ENCODE measurements at places on chromosomes 6 and 20.

- no peak for DNase-seq
These were observed 236.2 kb downstream of the GRM1 start for GRCh38 chr6:146265056-146265455.

GRCh38 chr20:60420676-60421229 is 462.5 kb downstream of the CDH26 start:
- DNase-seq, result no peak

DNA sequence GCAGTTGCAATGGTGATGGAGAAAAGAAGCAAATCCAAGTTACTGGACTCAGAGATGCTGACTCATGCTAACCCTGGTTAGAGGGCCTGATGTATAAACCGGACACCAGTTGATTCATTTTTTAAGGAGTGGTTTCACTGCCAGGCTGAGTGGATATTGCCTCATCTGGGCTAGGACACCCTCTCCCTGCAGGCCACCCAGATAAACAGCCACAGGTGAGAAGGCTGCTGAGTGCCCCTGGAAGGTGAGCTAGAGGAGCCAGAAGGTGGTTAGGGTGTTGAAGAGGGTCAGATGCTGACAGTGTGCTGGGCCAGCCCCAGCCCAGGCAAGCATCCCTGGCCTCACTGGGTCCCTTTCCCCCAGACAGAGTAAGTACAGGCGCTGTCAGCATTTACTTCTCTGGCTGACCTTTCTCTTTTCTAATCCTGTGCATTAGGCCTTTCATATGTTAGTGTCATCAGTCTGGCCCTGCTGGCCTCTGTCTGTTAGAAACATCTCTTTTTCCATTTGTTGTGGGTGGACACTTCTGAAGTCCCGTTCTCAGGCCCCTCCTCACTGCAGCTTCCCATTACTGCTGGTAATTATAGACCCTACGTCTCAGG is 13.5 kb downstream of the EPB41L1 start:
- DNase-seq, result no peak

- no peak for DNase-seq
These were observed 34.6 kb upstream of the NKX2-2 start for GRCh38 chr20:21548390-21549035.

- DNase-seq, result no peak
These were observed 67.8 kb downstream of the SCAND1 start for GRCh38 chr20:35886537-35886936.

- DNase-seq, result no peak
These were observed 189.7 kb upstream of the CDYL start for GRCh38 chr6:4586469-4586859.

DNA sequence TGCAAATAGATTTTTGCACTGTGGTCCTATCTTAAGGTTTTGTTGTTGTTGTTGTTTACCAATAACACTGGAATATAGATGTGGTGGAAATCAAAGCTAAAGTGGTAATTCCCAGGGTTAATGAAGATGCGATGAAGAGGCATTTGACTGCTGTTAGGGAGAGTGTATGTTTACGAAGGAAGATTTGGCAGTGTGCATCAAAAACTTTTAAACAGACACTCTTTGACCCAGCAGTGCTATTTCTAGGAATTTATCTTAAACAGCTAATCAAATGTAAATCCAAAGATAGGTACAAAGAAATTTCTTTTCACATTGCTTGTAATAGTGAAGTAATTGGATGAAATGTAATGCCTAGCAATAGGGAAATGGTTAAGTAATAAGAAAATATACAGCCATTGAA is 34.0 kb downstream of the KDM1B start:
- DNase-seq, result no peak

GRCh38 chr6:163455552-163455951 is 41.0 kb downstream of the QKI start:
- no peak for DNase-seq

DNA sequence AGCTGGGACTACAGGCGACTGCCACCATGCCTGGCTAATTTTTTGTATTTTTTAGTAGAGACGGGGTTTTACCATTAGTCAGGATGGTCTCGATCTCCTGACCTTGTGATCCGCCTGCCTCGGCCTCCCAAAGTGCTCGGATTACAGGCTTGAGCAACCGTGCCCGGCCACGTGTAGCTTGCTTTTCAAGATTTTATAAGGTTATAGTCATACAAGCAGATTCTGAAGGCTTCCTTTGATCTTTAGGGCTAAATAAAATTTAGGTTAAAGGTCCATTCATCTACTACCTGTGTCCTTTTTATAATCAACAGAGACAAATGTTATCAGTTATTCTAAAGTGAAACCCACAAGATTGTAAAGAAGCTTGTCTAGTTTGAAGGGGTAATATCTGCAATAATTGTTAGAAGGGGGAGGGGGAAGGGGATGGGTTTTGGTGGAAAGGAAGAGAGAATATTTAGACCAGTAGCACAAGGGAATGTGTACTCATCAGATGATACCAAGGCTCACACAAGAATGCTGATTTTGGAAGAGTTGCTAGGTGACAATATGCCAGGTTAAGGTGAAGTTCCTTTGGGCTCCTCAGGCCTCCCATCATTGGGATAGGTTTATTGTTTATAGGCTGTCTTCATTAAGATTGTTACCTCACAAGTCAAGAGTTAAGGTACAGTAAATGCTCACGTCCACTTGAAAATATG is 284.7 kb downstream of the ALDH8A1 start:
- no peak for DNase-seq

DNA sequence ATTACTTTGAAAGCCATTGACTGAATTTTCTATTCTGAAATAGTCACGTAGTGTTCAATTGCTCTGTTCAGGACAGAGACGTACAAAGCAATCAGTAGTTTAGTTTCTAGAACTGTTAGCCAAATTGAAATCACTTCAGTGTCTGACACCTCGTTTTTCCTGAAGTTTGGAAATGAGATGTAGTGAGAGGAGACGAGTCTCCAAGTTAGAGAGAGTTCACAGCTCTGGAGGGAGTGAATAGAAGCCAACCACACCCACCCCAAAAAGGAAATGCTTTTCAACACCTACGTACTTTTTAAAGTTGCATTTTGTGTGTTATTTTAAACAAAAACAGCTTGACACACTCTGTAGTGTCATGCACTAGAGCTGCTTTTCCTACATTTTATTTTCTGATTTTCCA is 296.0 kb downstream of the ADGRG6 start:
- DNase-seq, result no peak

GRCh38 chr6:121944354-121944753 is 455.1 kb upstream of the HSF2 start:
- DNase-seq, result no peak

- DNase-seq, result no peak
These were observed 58.9 kb downstream of the IPCEF1 start for GRCh38 chr6:154297721-154298120.

GRCh38 chr6:75281653-75282052 is 2.9 kb downstream of the TMEM30A start:
- no peak for DNase-seq

- no peak for DNase-seq
These were observed 19.4 kb upstream of the TRAF3IP2 start for GRCh38 chr6:111625099-111625416.

- DNase-seq, result peak; percentile 63
These were observed 153.3 kb upstream of the SNX9 start for GRCh38 chr6:157669747-157670216.

- DNase-seq, result no peak
These were observed 49.0 kb downstream of the PTPRT start for GRCh38 chr20:43140726-43141125.

DNA sequence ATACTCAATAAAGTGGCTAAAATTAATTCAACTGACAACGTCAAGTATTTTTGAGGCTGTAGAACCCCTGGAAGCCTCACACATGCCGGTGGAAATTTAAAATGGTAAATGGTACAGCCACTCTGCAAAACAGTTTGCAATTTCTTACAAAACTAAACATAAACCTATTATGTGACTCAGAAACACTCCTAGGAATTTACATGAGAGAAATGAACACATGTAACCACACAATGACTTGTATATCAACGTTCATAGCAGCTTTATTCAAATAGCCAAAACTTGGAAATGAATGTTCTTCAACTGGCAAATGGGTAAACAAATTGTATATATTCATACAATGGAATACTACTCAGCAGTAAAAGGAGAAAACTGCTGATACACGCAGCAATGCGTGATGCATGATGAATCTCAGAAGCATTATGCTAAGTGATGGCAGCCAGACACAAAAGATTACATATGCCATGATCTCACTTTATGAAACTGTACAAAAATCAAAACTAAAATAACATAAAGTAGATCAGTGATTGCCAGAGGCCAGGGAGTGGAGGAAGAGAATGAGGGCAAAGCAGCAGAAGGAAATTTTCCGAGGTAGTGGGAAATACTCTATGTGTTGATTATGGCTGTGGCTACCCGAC is 112.5 kb downstream of the FAM50B start:
- DNase-seq, result no peak

Data from BJ (cell line).